Stimulated activated CD4-positive, alpha-beta T cell treated with anti-CD3 and anti-CD28 coated beads, Interleukin-2, amount 100 ng/mL, for 4 hours (primary cell): ENCODE measurements at places on chromosomes 4 and X.

GRCh38 chrX:106040861-106041260 lies 2.3 kb upstream of the SERPINA7 start:
- no peak for DNase-seq

DNA sequence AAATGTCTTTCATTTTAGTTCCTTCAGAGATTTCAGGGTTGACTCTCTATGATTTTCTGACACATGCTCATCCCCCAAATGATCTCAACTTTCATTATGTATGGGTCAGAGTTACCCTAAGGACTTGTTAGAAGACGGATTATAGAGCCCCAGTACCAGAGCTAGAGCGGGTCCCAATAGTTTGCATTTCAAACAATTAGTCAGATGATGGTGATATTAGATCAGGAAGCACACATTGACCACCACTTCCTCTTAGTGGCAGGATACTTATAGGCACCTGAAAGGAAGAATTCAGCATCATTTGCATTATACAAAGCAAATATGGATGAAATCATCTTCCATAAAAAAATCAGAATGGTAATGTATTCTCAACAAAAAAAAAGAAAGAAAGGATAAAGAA lies 106.1 kb downstream of the GALNTL6 start:
- no peak for DNase-seq

- no peak for DNase-seq
Observed at GRCh38 chr4:121182296-121182695, 18.2 kb upstream of the TNIP3 start.

- no peak for DNase-seq
Observed at GRCh38 chr4:36281384-36282106, at the start of gene DTHD1. TSS of gene DTHD1 (plus strand) at chr4:36281616. CDS start at chr4:36281759, 143 bp downstream.

GRCh38 chr4:138475116-138475515 lies 233.0 kb upstream of the SLC7A11 start:
- DNase-seq, result no peak

GRCh38 chr4:133641191-133641590 lies 492.1 kb downstream of the PCDH10 start:
- no peak for DNase-seq

DNA sequence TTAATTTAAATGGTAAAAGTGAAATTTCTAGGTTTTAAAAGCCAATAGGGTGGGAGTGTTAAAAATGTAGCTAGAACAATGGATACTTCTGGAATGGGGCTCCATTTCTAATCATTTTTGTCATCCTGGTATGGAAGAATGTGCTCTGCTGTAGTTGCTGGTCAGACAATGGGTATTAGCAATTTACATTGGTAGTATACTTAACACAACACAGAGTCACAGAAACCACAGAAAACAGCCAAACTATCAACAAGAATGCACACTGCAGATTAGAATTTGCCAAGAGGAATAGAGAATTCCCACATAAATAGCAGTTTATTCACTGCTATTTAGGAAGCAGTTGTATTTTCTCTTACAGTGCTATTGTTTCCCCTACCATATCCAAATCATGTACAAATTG lies 319.6 kb downstream of the PPP3CA start:
- no peak for DNase-seq

GRCh38 chrX:39453889-39454621 lies 643.7 kb downstream of the BCOR start:
- no peak for DNase-seq

DNA sequence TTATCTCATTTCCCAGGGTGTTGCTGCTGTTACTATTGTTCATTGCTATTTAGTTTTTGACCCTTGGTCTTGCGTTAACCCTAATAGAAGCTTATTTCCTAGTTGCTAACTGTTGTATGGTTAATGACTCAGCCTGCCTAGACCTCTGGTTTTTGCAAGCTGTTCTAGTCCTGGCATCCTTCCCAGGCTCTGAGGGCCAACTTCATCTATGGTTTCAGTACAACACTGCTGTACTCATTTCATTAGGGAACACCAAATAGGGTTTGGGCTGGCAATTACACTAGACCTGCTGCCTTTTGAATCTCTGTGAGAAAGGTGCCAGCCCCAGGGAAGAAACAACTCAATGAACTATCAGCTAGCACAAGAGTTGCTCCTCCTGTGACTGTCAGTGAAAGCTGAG lies 59.6 kb downstream of the DCX start:
- no peak for DNase-seq

- no peak for DNase-seq
Observed at GRCh38 chr4:129623233-129623875, 527.4 kb downstream of the C4orf33 start.

DNA sequence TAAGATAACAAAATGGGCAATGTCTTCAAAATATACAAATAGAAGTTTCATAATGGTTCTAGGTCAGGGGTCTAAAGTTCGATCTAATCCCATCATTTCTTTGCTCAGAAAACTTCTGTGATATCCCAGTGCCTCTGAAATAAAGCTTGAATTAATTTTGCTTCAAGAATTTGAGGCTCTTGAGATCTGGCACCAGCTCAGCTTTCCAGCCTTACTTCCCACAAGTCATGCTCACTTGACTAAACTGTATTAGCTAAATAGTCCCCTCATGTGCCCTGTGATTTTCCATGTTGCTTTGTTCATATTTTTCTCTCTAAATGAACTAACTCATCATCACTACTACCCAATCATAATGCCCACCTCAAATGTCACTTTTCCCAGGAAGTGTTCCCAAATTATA lies 50.8 kb upstream of the MBNL3 start:
- no peak for DNase-seq

GRCh38 chr4:138409670-138410069 lies 167.5 kb upstream of the SLC7A11 start:
- DNase-seq, result no peak

DNA sequence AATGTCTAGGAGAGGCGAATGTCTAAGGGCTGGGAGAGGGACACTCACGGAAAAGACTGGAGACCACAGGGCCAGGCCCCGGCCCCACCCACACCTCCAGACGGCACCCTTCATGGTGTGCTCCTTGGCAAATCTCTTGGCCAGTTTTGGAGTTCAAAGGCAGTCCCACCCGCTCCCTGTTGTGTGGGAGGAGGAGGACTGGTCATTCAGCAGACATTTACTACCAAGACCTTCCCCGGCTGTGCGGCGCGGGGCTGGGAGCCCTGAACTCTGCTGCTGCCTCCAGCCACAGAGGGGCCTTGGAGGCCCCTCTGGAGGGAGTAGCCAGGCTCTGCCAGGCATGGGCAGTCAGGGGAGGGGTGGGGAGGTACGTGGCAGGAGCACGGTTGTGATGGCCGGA lies 8.7 kb upstream of the TBC1D14 start:
- DNase-seq, result no peak

DNA sequence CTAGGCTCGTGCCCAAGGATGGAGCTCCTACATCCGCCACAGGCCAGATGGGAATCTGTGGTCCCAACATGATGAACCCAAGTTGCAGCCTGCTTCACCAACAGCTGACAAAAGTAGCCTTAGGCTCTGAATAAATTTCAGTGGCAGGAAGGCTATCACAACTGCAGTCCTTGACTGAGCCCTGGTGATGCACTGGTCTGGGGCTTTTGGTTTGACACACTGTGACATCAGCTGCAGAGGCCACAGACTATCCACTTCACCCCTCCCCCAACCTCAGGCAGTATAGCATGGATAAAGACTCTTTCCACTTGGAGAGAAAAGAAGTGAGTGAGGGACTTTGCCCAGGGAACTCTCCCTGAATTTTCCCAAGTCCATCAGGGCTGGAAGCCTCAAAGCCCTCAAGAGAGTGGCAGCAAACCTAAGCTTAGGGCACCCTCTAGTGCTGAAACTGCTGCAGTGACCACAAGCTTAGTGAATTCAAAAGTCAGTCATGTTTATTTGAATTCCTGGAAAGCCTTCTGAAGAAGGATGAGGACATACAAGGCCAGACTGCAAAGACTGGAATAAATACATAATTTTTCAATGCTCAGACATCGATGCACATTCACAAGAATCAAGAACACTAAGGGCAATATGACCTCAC lies 135.0 kb upstream of the TENT5D start:
- no peak for DNase-seq

DNA sequence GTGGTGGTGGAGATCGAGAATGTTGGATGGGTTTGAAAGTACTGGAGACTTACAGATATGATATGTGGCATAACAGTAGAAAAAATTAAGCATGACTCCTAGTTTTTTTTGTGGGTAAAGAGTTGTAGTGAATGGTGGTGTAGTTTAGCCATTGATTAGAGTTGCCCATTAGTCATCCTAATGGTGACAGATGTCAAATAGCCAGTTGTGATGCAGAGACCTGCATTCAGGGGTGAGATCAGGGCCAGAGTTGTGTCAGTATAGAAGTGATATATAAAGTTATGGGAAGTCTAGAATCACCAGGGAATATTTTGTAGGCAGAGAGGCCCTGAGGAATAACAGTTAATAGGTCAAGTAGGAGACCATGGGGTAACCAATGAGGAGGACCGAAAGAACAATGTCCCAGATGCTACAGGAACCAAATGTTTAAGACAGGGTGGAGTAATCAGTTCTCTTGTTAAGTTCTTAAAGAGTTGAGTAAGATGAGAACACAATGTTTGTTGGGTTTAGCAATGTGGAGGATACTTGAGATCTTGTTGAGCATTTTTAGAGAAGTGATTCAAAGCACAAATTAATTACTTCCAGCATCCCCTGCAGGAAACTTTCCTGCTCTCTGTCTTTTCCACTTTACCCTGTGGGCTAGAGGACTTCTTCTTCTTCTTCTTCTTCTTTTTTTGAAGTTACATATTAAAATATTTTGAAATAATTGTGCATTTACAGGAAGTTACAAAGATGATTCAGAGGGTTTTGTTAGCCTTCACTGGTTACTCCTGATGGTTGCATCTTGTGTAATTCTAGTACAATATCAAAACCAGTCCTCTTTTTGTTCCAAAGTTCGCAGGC lies 13.3 kb downstream of the SGMS2 start:
- no peak for DNase-seq

- DNase-seq, result no peak
Observed at GRCh38 chr4:81604683-81605218, 133.0 kb upstream of the RASGEF1B start.

DNA sequence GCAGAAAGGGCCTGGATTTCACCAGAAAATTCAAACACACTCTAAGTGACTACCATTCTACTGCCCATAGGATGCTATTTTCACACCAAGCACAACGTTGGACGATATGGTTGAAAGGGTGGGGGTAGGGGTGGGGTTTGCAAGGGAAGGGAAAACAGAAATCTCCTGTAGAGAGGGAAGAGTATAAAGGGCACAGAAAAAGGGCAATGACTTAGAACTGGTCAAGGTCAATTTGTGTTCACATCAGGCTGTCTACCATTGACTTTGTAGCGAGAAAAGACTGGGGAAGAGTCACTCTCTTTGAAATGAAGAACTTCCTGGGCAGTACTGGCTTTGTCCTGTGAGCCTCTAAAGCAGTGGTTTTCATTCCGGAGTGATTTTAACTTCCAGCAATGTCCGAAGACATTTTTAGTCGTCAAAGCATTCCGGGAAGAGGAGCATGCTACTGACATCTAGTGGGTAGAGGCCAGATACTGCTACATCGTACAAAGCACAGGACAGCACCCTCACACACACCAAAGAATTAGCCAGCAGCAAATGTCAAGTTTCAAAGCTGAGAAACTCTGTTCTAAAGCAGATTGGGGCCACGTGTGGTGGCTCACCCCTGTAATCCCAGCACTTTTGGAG lies 48.4 kb upstream of the SLC7A3 start:
- no peak for DNase-seq

- DNase-seq, result no peak
Observed at GRCh38 chrX:71814123-71814912, 51.2 kb downstream of the CXorf49B start.

GRCh38 chr4:20773144-20773997 lies 73.1 kb downstream of the PACRGL start:
- no peak for DNase-seq

- DNase-seq, result no peak
Observed at GRCh38 chrX:23786268-23786815, 3.4 kb downstream of the SAT1 start.

GRCh38 chr4:119307606-119308005 lies 14.3 kb downstream of the FABP2 start:
- DNase-seq, result no peak

- no peak for DNase-seq
Observed at GRCh38 chr4:85637778-85638177, 162.8 kb downstream of the ARHGAP24 start.

- no peak for DNase-seq
Observed at GRCh38 chrX:18389966-18390365, 35.4 kb upstream of the CDKL5 start.

- no peak for DNase-seq
Observed at GRCh38 chr4:89906316-89906715, 11.7 kb downstream of the MMRN1 start.

- DNase-seq, result no peak
Observed at GRCh38 chr4:179664430-179665027, 2222.3 kb upstream of the AGA start.

DNA sequence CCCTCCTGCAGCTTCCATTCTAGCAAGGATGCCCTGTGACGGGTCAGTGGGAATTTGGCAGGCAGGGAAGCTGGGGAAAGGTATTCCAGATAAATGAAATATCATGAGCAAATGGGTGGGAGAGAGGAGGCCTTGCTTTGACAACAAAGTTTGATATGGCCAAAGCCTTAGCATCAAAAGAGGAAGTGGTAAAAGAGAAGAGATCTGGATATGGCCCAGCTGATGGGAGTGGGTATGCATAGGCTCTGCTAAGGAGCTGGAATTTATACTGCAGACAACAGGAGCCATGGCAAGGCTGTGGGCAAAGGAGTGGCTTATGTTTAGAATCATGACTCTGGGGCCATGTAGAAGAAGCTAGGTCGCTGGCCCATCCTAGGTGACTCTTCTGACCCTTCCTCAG lies 89.2 kb downstream of the PJA1 start:
- DNase-seq, result no peak

- DNase-seq, result no peak
Observed at GRCh38 chrX:13216139-13216538, 103.7 kb downstream of the ATXN3L start.

GRCh38 chr4:170306208-170306607 lies 216.5 kb upstream of the AADAT start:
- no peak for DNase-seq

GRCh38 chrX:124226129-124226528 lies 106.3 kb upstream of the TEX13D start:
- no peak for DNase-seq

DNA sequence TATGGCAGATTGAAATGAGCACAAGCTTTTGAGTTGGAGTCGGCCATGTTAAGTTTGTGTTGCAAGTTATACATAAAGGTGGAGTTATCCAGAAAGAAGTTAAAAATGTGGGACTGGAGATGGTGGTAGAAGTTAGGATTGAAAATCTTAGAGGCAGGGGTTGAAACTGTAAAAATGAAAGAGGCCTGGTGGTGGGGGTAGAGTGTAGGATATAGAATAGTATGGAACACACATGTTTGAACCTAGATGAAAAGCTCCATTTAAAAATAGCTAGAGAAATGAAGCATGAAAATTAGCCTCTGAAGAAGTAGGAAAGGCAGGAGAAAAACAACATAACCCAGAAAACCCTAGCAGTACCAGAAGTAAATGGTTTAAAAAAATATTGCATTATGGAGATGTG lies 131.8 kb upstream of the ENPEP start:
- DNase-seq, result no peak

DNA sequence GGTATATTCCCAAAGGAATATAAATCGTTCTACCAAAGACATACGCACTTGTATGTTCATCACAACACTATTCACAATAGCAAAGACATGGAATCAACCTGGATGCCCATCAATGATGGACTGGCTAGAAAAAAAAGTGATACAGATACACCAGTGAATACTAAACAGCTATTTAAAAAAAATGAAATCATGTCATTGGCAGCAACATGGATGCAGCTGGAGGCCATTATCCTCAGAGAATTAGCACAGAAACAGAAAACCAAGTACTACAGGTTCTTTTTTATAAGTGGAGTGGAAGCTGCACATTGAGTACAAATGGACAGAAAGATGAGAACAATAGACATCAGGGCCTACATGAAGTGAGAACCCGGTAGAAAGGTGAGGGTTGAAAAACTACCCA lies 81.4 kb downstream of the ANTXR2 start:
- DNase-seq, result no peak
